ENCODE measurements at places on chromosomes 4 and X.

GRCh38 chrX:11212741-11213140 lies 80.5 kb upstream of the AMELX start:
- no peak for DNase-seq

GRCh38 chr4:140252742-140253555 lies 99.0 kb upstream of the MAML3 start:
- DNase-seq: peak; percentile 87

- no peak for DNase-seq
These were observed 197.9 kb downstream of the EVC2 start for GRCh38 chr4:5510504-5510903.

GRCh38 chr4:174697202-174697601 lies 131.8 kb downstream of the GLRA3 start:
- no peak for DNase-seq

DNA sequence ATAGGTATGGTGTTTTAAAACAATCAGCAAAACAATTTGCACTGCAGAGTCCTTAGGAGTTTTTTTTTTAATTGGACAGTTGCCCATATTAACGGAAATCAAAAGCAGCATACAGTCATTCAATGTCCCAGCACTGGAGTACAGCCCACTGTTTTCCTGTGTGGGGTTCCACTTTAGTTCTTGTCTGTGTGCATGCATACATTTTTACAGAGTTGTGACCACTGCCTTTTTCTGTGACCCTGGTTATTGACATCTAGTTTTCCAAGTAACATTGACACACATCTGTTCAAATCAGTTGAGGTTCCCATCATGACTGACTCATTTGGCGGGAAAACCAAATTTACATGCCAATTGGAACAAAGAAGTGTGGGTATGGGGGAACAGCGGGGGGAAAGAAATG lies 83.3 kb downstream of the HPRT1 start:
- no peak for DNase-seq

DNA sequence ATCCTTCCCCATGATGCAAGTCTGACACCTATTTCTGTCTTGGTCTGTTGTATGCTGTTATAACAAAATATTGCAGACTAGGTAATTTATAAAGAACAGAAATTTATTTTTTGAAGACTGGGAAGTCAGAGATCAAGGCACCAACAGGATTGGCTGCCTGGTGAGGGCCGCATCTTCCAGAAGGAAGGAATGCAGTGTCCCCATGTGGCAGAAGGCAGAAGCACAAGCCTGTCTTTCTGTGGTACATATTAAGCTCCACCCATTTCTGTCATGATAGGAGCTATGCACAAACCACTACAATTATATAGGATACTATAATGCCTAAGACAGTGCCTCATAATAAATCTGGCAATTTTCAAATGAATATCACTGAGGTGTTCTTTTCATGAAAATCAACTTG lies 502.3 kb upstream of the DIAPH2 start:
- peak; percentile 36 for DNase-seq

- DNase-seq: no peak
These were observed 4.1 kb upstream of the SCRG1 start for GRCh38 chr4:173403051-173403450.

DNA sequence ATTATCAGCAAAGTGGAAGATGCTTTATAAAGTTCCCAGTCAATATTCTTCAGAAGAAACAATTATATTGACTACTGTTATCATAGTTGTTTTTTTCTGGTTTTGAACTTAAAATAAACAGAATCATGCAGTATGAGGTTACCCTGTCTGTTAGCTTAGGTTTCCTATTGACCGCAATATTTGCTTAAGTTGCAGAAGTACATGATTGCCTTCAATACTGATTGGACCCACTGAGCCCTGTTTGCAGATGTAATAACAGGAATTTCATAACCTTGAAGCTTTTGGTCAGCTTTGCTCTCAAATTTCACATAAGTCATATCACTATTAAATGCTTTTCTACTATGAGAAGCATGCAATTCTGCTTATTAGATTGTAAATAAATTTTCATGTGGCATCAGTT lies 229.1 kb upstream of the FSTL5 start:
- no peak for DNase-seq

DNA sequence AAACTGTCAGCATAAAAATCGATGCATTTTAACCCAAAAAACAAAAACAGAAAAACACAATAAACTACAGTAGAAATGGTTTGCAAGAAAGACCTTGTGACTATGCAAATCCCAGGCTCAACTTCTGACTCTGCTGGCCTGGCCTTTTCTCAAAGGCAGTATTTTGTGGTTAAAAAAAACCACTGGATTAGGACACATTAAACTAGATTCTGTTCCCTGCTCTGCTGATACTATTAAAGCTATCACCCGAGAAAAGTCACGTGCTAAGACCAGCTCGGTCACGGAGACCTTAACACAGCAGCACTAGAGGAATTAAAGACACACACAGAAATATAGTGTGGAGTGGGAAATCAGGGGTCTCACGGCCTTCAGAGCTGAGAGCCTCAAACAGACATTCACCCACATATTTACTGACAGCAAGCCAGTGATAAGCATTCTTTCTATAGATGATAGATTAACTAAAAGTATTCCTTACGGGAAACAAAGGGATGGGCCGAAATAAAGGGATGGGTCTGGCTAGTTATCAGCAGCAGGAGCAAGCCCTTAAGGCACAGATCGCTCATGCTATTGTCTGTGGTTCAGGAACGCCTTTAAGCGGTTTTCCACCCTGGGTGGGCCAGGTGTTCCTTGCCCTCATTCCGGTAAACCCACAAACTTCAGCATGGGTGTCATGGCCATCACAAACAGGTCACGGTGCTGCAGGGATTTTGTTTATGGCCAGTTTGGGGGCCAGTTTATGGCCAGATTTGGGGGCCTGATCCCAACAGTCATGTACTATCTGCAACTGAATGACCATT lies 16.1 kb downstream of the CBR4 start:
- no peak for DNase-seq

GRCh38 chr4:119589165-119589564 lies 39.4 kb downstream of the PDE5A start:
- DNase-seq: no peak

GRCh38 chr4:147163311-147163710 lies 217.6 kb upstream of the TTC29 start:
- no peak for DNase-seq

DNA sequence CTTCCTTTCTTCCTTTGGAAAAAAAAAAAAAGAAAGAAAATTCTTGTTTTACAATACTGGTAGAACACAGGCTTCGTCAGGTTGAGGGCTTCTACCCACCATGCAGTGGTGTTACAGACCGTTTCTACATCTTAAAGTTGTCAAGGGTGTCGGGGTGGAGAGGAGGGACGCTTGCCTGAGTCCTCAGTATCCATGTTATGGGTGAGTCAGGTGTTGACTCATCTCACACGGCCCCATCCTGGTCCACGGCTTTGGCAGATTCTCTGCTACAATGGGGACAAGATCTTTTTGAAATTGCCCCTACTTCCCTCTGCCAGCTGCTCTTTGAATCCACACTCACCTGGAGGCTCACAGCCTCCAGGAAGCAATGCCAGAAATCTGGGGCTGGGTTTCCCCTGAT lies 310.3 kb upstream of the ZFP42 start:
- DNase-seq: no peak

- no peak for DNase-seq
These were observed 509.6 kb upstream of the DIPK2B start for GRCh38 chrX:45710081-45710801.

- DNase-seq: no peak
These were observed 91.0 kb downstream of the MID1 start for GRCh38 chrX:10529344-10529743.

DNA sequence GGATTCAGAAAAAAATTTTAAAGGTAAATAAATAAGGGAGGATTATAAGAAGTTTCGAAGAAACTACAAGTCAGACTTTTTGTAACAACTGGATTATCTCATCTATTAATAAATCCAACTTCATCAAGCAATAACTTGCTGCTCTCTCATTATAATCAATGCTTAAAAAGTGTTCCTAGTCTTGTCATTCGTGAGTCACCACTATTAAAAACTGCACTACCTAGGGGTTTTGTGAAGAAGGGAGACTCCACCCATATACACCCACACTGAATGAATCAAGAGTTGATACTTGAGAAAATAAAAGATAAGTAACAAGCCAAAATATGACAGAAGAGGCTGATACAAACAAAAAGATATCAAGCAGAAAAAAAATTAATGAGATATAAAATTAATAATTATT lies 360.5 kb downstream of the ZNF674 start:
- no peak for DNase-seq

- no peak for DNase-seq
These were observed 33.9 kb downstream of the AFF2 start for GRCh38 chrX:148534291-148534690.

DNA sequence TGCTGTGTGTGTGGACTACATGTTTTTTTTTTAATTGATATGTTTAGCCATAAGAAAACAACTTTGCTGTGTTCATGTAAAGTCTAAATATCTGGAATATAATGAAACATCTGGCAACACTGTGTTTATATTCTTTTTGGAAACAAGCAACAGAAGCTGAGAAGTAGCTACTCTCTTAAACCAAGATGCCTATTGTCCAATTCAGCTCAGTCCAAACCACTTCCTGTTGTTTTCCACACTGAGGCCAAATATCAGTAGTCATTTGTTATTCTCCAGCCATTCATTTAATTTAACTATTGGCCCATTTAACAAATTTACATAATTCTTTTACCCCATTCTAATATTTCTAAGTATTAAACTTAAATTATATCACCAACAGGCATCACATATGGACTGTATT lies 903.0 kb upstream of the SLIT2 start:
- DNase-seq: no peak

- no peak for DNase-seq
These were observed 1.2 kb downstream of the ABCB7 start for GRCh38 chrX:75154871-75155270.

All from Caco-2 (cell line).